ENCODE measurements at places on chromosomes 2 and 18.

DNA sequence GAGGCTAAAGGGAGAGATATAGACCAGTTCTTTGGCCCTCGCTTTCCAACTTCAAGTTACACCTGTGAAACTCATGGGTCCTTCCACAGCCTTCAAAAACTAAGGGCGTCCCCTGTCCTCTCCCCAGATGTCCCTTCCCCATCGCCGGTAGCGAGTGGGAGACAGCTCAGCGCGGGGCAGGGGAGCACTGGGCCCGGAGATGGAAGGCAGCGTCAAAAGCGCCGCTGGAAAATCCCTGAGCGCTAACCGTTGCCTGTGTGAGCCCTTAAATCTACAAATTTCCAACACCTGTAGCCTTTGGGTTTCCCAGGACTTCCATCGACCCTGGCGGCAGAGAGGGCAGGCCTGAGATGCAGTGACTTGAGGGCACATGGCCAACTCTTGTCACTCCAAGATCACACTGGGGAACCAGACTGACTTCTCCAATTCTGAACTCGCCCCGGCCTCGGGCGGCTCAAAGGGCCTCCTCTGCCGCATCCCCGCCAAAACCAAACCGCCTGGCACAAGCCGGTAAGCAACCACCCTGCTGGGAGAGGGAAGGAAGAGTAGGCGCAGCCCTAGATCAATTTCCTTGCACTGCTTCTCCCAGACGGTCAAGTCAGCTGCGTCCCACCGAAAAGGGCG, 879 bp upstream of the EPAS1 start:
- DNase-seq: peak; percentile 8

- DNase-seq: no peak
These were observed 18.1 kb upstream of the RANBP2 start for GRCh38 chr2:108701208-108701607.

GRCh38 chr2:202721621-202722020, 86.9 kb downstream of the FAM117B start:
- DNase-seq: no peak

- DNase-seq: no peak
These were observed 530.7 kb downstream of the CBLN2 start for GRCh38 chr18:72013427-72013850.

GRCh38 chr2:239148495-239149200, 252.2 kb downstream of the HDAC4 start:
- DNase-seq: no peak

DNA sequence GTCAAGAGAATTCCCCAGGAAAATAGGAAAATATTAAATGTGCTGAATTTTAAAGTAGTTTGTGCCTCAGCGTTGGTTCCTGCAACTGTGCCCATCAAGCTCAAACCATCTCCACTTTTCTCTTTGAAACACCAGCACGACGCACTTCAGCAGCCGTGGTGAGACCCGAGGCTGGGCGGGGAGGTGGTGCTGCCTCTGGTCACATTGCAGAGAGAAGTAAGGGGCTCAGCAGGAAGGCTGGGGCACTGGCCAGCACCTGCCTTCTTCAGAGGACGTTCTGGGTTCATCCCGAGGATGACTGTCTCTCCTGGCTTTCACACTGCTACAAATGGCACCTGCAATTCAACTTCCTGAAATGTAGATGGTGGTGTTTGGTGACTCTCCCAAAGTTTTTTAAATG, 323.7 kb upstream of the SALL3 start:
- DNase-seq: no peak

GRCh38 chr2:26203906-26204305, 31.0 kb downstream of the GAREM2 start:
- DNase-seq: no peak

- DNase-seq: peak; percentile 6
These were observed 96.2 kb upstream of the SNTG2 start for GRCh38 chr2:854460-854859.

DNA sequence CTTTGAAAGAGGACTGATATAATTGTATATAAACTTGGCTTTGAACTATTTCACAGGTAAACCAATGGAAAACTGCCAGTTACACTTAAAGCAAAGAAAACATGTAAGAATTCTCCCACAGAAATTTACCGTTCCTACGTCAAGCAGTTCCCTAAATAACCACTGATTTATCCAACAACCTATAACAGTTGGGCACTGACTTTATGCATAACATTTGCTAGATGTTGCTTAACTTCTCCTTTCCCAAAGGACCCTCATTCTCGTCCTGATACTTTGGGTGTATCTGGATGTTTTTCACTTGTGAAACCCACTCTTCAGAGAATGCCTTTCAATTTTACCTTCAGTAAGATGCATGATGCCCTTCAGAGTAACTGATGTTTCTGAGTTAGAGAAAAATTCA, 43.8 kb downstream of the STAT1 start:
- no peak for DNase-seq

GRCh38 chr18:58671632-58672564, 633 bp downstream of the MALT1 start:
- peak; percentile 43 for DNase-seq

GRCh38 chr2:28709101-28709500, 42.5 kb upstream of the PPP1CB start:
- DNase-seq: no peak

DNA sequence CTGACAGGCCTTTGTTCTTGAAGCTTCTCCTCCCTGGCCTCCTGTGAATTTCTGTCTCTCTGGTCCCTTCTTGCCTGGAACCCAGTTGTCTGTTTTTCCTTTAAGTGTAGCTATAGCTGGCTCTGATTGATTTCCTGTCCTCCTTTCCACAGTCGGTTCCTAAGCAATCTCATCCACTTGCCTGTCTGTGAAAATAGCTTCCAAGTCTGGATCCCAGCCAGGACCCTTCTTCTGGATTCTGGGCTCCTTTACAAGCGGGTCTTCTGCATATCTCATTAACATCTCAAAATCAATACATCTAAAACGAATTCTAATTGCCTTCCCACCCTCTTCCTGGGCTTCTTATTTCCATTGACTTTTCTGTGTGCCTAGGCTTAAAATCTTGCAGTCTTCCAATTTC, 124.9 kb downstream of the DAW1 start:
- no peak for DNase-seq

GRCh38 chr18:26386002-26386401, 159.8 kb downstream of the TAF4B start:
- DNase-seq: no peak

GRCh38 chr2:158266111-158266510, 164.4 kb downstream of the UPP2 start:
- DNase-seq: no peak

DNA sequence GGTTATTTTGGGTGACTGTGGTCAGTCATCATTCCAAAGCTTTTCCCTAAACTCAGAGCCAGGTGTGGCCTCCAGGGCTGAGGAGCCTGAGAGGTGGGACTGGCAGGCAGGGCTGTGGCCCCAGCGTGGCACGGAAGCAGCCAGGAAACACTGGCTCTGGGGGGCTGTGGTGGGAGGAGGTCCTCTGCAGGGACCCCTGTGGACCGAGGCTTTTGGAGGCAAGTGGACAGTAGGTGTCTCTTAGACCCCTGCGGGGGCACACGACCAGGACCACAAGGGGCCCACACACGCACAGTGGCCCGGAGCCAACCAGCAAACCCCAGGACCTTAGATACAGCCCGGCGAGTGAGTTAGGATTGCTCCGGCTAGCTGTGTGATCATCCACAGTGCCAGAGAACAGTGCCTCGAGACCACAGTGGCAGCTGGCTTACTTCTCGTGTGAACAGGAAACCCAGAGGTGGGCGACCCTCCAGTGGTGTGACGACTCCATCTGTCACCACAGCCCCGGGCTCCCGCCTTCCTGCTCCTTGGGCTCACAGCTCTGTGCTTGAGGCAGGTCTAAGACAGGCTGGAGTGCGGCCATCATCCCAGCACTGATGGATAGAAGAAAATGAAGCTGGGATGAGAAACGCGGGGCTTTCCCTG, 1.6 kb upstream of the RTP5 start:
- no peak for DNase-seq

GRCh38 chr2:219001577-219002394, 8.6 kb upstream of the CRYBA2 start:
- no peak for DNase-seq

GRCh38 chr2:234495251-234496054, 1.4 kb downstream of the ARL4C start:
- no peak for DNase-seq

DNA sequence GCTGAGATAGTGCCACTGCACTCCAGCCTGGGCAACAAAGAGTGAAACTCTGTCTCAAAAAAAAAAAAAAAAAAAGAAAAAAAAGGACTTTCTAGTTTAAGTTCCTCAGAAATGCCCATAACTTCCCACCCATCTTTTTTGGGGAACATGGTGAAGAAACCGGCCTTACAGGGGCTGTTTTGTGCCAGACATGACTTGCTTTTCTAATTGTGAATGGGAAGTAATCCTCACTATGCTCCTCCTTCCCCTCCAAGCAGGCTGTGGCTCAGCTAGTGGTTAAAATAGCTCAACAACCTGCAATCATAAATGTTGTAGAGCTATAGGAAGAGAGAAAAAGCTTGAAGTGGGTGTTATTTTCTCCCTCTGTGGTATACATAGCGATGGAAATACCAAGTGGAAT, 34.1 kb upstream of the OLA1 start:
- DNase-seq: no peak

GRCh38 chr2:152648336-152648735, 68.9 kb downstream of the PRPF40A start:
- DNase-seq: peak; percentile 33

- DNase-seq: no peak
These were observed 180.0 kb downstream of the INSIG2 start for GRCh38 chr2:118268268-118268667.

GRCh38 chr18:33571998-33572787, 5.8 kb upstream of the ASXL3 start:
- DNase-seq: no peak

GRCh38 chr2:101690547-101691152, 6.9 kb upstream of the MAP4K4 start:
- no peak for DNase-seq

- DNase-seq: peak; percentile 33
These were observed 62.9 kb upstream of the CDKL4 start for GRCh38 chr2:39306626-39307025.

GRCh38 chr2:95274291-95275150, at the start of gene PROM2:
Gene PROM2 (plus strand): TSS chr2:95274449. CDS start chr2:95274586, 137 bp downstream.
- no peak for DNase-seq

DNA sequence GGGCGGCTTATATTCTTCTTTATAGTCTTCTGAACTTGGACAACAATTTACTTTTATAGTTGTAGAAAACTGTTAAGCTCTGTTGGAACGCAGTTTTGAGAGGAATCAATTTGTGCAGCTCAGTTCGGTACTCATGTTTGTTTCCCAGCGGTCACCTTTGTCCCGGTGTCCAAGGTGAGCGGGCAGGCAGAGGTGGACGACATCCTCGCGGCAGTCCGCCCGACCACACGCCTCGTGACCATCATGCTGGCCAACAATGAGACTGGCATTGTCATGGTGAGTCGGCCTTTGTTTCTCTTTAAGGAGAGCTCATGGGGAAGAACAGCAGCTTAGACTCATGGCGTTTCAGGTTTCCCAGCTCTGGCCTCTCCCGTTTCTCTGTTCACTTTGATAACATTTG, 18.6 kb upstream of the ESPNL start:
- no peak for DNase-seq

- DNase-seq: no peak
These were observed 62.0 kb downstream of the ANKRD44 start for GRCh38 chr2:197248623-197249022.

DNA sequence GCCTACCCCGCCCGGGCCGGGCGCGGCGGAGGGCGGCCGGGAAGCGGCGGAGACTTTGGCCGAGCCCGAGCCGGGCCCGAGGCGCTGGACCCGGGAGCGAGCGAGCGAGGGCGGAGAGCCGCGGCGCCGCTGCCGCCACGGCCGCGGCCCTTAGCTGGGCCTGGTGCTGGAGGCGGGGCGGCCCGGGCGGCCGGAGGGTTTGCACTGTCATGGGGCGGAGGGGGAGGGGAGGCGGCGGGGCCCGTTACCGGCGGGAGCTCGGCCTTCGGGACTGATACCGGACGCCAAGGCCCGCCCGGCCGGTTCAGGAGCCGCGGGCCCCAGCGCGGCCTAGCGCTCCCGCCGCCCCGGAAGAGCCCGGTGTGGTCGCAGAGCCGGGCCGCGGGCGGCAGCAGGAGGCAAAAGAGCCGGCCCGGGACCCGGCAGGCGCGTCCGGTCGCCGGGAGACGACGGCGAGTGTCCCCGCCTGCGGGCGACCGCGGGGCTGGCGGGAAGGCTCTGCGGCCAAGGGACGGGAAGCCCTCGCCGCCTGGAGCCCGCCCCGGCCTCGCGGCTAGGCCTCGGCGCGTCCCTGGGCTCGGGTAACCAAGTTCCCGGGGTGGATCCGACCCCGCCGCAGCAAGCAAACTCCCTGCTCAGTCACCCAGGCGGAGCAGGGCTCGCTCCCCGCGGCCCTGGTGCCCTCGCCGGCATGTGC, 697 bp downstream of the KCMF1 start:
- DNase-seq: no peak

GRCh38 chr2:207836521-207837133, 66.9 kb upstream of the FZD5 start:
- DNase-seq: peak; percentile 67

DNA sequence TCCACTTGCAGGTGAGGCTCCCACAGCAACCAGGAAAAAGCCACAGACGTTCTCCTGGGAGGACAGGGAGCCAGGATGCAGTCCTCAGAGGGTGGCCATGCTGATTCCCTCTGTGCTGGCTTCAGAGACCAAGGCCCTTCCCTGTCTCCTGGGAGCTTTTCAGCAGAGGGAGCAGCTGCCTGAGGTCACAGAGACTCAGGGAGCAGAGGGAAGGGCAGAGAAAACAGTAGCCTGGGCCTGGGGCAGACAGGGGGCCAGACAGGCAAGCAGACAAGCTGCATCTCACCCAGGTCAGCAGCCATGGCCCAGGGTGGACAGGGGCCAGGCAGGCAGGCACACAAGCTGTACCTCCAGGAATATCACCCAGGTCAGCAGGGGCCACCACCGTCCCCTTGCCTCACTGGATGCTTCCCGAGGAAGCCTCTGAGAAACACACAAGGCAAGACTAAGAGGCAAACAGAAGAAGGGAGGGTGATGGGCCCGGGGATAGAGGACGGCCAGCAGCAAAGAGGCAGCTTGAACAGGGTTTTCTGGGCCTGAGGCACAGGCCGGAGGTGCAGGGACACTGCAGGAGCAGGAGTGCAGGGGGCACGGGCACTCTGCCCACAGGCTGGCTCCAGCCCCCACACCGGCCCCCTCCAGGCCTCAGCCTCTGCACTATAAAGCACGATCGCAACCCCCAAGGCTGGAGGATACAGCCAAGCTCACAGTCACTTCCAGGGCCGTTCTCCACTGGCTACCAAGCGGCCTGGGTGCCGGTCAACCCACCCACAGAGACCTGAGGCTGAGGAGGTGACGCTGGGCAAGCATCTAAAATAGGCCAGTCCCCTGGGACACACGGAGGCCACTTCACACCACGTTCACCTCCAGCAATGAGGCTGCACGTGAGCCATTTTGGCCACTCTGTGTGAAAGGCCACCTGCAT, 6.1 kb downstream of the SLC66A2 start:
- DNase-seq: no peak

GRCh38 chr2:96772903-96773671, 12.4 kb downstream of the CNNM4 start:
- no peak for DNase-seq

GRCh38 chr18:649341-649740, 8.1 kb upstream of the TYMS start:
- DNase-seq: no peak

Measured in cerebellar cortex (tissue), 1 donor.